Activated CD4-positive, alpha-beta T cell treated with anti-CD3 and anti-CD28 coated beads, Interleukin-2, amount 10 ng/mL, durations not matched to agents 24 days and 14 days (primary cell): ENCODE measurements at places on chromosomes 6 and 20. TPM values are rescaled to one million over a fixed set of nuclear protein-coding genes. Genes with fewer than 3 reads are reported as not detected.

The IPCEF1 gene
- total RNA-seq = 0.97 and 1.5 TPM in 2 replicates

The LINC00237 gene
- not detected in 2 replicates for total RNA-seq

The RWDD1 gene
- 44.4 and 46.8 TPM in 2 replicates for total RNA-seq

The SLCO4A1 gene
- 57.8 and 67.3 TPM in 2 replicates for total RNA-seq

The HTR1E gene
- not detected in 2 replicates for total RNA-seq

The RPL10A gene
- total RNA-seq = 1,702 and 1,710 TPM in 2 replicates

The CST9L gene
- not detected in 2 replicates for total RNA-seq

The OR14J1 gene
- total RNA-seq = not detected in 2 replicates

The PRSS16 gene
- 0.31 TPM in 1 of 2 replicates, not detected in the other for total RNA-seq

The FUT9 gene
- total RNA-seq = not detected in 2 replicates

The GLP1R gene
- 0.09 TPM in 2 replicates for total RNA-seq

The POPDC3 gene
- not detected in 2 replicates for total RNA-seq

The B3GAT2 gene
- total RNA-seq = 0.05 TPM in 1 of 2 replicates, not detected in the other

The METTL24 gene
- total RNA-seq = not detected in 2 replicates

The MYLK2 gene
- total RNA-seq = 0.26 and 0.28 TPM in 2 replicates

The SUPT3H gene
- 12.4 and 13.0 TPM in 2 replicates for total RNA-seq

The FAM83C gene
- not detected in 2 replicates for total RNA-seq

The DLL1 gene
- 0.17 TPM in 1 of 2 replicates, not detected in the other for total RNA-seq

The FAM83B gene
- not detected in 2 replicates for total RNA-seq

The PLN gene
- total RNA-seq = not detected in 2 replicates

The PYGB gene
- total RNA-seq = 36.0 and 36.6 TPM in 2 replicates

The IMPG1 gene
- not detected in 2 replicates for total RNA-seq

The GINS1 gene
- 43.0 and 43.2 TPM in 2 replicates for total RNA-seq

The FERMT1 gene
- 0.58 and 0.71 TPM in 2 replicates for total RNA-seq

The EFCAB8 gene
- total RNA-seq = 0.33 and 0.54 TPM in 2 replicates

The SLC25A27 gene
- total RNA-seq = 0.07 and 0.28 TPM in 2 replicates
